ENCODE measurements at places on chromosomes 2 and 18. TPM values are rescaled to one million over a fixed set of nuclear protein-coding genes. Genes with fewer than 3 reads are reported as not detected.

The CRYGC gene
- not detected for total RNA-seq

The EIF2B4 gene
- 91.3 TPM for total RNA-seq

DNA sequence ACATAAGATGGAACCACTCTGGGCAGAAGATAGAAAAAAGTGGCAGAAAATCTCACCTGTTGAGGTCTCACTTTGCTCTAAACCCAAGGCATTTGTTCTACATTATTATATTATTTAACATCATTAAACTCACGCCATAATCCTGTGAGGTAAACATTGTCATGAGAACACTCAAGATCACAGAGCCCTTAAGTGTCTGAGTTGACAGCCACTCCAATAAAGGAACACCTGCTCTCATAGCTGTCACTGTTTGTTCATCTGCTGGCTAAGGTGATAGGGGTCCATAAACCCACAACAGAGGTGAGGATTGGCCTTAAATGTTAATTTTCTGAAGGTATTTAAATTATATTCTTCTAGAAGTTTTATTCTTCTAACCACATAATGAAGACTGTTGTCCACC, 439.7 kb downstream of the RIT2 start:
- DNase-seq: no peak

The AGXT gene
- total RNA-seq: 0.39 TPM

- no peak for DNase-seq
Measured at GRCh38 chr2:241203218-241204009, 14.9 kb downstream of the ANO7 start.

DNA sequence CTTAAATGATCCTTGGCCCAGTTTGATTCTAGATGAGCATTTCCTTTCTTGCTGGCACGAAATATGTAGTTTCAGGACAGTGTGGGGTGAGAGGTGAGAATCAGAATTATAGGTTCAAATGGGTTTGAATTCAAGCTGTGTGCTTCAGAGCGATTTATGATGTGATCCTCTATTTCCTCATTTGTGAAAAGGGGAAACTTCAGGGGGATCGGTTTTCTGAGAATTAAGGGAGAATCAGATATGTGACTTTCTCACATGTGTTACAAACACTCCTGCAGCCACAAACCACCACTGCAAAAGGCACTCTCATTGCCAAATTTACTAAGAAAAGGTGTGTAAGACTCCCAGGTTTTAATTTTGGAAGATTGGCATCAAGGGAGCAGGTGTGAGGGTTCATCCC, 24.4 kb downstream of the HK2 start:
- no peak for DNase-seq

The VWA3B gene
- not detected for total RNA-seq

The MSH2 gene
- total RNA-seq: 72.5 TPM

GRCh38 chr2:51781691-51782090, 749.8 kb upstream of the NRXN1 start:
- DNase-seq: no peak

The TRAPPC12 gene
- 85.0 TPM for total RNA-seq

- DNase-seq: no peak
Measured at GRCh38 chr2:133497270-133497893, 70.9 kb downstream of the NCKAP5 start.

The TUBA4B gene
- total RNA-seq: not detected

DNA sequence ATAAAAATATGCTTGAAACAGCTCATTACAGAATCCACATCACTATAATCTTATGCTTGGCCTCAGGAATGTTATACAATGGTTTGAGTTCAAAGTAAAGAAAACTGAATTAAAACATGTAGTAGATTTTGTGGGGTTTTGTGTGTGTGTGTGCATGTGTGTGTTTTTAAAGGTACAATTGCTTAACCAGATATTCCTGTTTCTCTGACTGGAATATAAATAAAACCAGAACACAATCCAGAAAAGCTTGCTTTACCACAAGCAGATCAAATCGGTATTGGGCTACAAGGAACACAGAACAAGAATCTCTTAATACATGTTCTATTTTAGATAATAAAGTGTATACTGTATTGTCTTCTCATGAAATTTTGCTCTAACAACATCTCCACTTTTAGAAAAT, 110.0 kb downstream of the TMEM247 start:
- DNase-seq: no peak

DNA sequence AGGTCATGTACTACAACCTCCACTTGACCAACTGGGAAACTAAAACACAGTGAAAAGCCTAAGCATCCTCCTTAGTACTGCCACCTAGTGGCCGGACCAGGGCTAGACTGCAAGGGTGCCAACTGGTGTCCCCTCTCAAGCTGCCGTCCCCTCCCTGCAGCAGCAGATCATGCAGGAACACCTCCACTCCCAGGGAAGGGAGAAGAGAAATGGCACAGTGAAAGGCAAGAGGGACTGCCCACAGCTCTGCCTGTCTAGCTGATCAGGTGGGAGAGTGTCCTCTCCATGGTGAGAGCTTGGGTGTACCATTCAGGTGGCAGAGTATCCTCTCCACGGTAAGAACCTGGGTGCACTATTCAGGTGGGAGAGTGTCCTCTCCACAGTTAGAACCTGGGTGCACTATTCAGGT, 78.1 kb downstream of the AAK1 start:
- peak; percentile 62 for DNase-seq

The SF3B6 gene
- total RNA-seq: 183 TPM

The CTIF gene
- total RNA-seq: 19.9 TPM

The CDKL4 gene
- 1.4 TPM for total RNA-seq

The VWC2L gene
- not detected for total RNA-seq

GRCh38 chr2:80111185-80111584, 193.4 kb downstream of the LRRTM1 start:
- DNase-seq: no peak

GRCh38 chr2:9819551-9819950, 23.7 kb upstream of the TAF1B start:
- no peak for DNase-seq

DNA sequence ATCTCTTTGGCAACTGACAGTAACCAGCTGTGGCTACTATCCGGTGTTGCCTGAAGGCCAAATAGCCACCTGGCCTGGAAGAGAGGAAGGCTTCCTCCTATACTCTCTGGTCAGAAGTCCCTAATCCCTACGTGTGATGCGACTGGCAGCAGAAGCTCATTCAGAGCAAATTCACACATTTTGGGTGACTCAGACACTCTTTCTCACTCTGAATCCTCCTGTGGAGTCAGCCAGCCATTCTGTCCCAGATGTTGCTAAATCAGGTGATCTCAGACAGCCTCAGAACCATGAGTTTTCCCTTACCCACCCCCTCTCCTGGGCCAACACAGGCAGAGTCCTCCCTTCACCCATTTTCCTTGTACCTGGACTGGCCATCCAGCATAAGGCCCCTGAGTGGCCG, 34.7 kb downstream of the CFAP53 start:
- no peak for DNase-seq

DNA sequence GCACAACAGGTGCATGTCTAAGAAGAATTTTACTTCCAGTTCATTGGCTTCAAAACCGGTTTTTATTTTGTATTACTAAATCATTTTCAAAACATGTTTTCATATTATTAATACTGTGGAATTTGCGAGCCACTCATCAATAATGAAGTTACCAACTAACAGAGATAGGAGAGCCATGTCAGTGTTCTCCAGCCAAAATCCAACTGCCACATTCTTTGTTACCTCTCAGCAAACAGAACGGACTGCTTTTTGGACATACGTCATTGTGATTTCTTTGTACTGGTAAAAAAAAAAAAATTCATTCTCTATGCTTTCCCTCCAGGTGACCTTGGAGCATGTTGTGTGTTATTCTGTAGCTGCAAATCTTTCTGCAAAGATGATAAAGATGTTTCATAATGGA, 414.2 kb upstream of the MMADHC start:
- DNase-seq: no peak

DNA sequence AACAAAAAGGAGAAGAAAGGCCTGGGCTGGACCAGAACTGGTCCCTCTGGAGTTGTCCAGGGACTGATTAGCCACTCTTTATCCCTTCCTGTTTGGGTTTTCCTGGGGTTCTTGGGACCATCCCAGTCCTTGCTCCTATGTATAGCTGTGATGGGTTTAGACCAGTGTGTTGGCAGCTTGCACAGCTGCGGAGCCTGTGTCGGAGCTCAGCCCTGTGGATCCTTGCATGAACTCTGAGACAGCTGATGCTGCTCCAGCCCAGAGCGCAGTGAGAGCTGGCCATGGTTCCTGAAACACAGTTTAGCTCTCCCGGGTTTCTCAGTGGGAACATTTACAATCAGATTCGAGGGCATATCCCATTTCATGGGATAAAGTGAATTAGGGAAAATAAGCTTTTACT, 16.9 kb downstream of the IMPA2 start:
- no peak for DNase-seq

GRCh38 chr2:169897834-169898233, 70.6 kb downstream of the UBR3 start:
- DNase-seq: no peak

The RAB3GAP1 gene
- total RNA-seq: 41.5 TPM

The SLC35F6 gene
- 44.1 TPM for total RNA-seq

GRCh38 chr2:41313082-41313481, 734.7 kb upstream of the PKDCC start:
- DNase-seq: no peak

DNA sequence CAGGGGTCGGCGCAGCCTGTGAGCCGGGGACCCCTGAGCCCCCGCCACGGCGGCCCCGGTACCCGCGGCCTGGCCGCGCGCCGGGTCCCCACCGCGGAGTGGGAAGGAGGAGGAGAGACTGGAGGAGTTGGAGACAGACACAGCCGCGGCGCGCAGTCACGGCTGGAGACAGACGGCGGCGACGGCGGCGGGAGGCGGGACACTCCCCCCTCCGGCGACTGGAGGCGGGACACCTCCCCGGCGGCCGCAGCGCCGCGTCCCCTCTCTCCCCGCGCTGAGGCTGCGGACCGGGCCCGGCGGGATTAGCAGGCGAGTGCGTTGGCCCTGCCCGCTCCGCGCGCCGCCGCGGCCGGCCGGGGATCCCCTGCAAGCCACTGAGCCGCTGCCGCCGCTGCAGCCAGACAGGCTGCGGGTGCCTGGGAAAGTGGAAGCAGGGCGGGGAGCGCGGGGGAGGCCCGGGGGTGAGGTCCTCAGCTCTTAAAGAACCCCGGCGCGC, 1.0 kb upstream of the LDLRAD4 start:
- DNase-seq: peak; percentile 39
